NCI-H526 treated with DMSO at 0.1 percent for 48 hours (cell line): ENCODE measurements at places on chromosomes 2 and 18.

DNA sequence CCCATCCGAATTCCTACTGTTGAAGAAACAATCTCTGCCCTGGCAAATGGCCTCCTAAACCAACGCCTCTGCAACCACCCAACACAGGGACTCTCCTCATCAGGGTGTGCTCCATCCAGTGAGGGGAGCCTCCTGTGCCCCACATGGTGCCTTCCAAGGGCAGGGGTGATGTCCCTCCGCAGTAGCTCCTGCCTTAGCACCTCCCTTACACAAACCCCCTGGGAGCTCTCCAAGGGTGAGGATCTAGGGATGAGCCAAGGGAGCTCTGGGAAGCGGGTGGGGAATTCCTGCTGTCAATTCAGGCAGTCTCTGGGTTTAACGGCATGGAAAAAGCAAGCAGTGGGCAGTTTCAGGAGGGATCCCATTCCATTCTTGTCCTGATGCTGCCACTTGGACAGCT, 3.8 kb downstream of the GALNT14 start:
- DNase-seq: no peak

DNA sequence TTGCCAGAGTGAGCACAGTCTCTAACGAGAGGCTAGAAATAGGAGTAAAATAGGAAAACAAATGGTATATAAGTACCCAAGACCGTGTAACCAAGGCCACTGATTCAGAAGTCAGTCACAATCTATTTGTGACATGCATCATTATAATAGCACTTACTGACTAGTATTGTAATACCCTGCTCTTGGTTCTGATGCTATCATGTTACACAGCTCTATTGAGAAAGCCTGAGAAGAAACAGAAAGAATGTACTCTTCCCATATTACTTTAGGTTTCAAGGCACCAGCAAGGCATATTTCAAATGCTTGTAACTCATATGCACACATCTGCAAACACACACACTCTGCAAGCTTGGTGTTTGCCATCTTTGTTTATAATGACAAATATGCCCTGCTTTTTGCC, 746.4 kb downstream of the SLC4A3 start:
- no peak for DNase-seq

- no peak for DNase-seq
Observed at GRCh38 chr18:73843455-73843854, 304.2 kb downstream of the FBXO15 start.

DNA sequence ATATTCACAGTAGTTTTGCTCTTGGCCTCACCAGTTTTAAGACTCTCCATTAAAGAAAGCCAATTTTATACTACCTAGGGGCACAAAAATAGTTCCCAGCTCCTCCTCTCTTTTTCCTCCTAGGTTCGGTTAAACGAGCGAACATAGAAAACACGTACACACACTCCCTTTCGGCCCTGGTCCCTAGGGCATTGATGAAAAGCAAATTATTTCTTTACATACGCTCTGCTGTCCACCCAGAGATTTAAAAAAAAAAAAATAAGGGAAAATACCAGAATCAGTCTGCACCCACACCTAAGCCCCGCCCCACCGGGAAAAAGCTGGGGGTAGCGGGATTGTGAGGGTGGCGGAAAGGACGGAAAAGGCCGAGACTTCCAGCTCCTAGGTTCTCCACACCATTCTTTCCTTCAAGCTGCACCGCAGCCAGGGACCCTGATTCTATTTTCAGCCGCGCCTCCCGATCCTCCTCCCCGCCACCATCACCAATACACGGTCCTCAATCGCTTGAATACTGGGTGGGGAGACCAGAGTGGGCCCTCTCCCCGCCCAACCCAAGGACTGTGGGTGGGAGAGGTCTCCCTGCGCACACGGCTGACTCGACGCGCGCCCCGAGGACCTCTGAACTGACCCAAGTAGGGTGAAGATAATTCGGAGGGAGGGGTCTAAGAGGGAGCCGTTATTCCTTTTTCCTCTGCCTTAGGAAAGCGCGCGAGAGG, 769 bp downstream of the ATF2 start:
- DNase-seq: peak; percentile 68

GRCh38 chr18:44912740-44913478, 232.2 kb downstream of the SETBP1 start:
- DNase-seq: no peak

- DNase-seq: no peak
Observed at GRCh38 chr2:235011929-235012631, 60.3 kb downstream of the SH3BP4 start.

DNA sequence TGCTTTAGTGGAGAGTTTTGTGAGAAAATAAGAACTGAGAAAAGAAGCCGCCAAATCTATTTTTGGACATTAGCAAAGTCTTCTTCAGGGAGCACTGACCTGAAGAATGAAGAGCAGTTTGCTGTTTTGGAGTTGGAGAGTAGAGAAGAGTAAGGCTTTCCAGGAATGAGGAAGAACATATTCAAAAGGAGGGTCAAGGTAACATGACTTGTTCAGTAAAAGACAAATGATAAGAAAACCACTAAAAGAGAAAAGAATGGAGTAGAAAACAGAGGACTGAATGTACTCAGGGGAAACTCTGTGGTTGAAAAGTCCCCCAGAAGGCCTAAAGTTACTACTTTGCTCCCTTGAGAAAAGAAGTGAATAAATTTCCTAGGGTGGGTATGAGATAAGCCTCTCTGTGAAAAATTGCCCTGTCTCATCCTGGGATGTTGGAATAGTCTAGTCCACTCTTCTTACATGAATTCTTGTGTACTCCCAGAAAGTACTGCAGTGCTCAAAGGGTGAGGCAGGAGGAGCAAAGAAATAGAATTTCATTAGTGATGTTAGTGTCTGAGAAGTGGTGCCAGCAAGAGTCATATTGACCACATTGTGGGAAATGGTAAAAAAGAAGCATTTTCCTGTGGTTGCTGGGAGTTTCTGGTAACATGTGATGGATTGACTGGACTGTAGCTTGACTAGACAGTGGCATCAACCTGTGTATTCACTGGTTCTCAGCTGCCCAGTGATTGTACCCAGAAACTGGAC, 27.8 kb downstream of the MBD5 start:
- DNase-seq: no peak

DNA sequence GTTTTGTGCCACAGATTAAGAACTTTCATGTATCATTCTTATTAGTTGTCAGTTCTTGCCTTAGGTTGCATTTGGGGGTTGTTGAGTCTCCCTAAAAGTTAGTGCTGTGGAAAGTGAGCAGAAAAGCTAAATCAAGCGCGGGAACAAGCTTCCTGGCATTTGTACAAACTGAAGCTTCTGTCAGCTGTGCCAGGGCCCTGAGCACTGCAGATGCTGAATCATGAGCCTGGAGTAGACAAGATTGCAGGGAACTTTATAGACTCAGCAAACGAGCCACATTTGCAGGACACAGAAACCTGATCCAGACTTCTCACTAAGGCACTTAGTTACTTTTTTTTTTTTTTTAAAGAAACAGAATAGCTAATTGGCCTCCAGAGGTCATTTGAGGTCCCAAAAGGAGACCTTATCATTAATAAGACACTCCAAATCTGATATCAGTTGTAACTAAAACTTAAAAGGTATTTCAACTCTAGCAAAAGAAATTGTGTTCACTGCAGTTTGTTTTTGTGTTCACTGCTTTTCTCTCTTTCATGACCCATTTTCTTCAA, 88.7 kb downstream of the ADAM23 start:
- DNase-seq: no peak

- no peak for DNase-seq
Observed at GRCh38 chr18:60664736-60665135, 292.2 kb upstream of the MC4R start.

- DNase-seq: no peak
Observed at GRCh38 chr18:36974686-36975085, 145.8 kb downstream of the KIAA1328 start.

GRCh38 chr2:218713922-218714321, 3.3 kb downstream of the TTLL4 start:
- no peak for DNase-seq

GRCh38 chr2:83365476-83365875, 1093.6 kb downstream of the SUCLG1 start:
- DNase-seq: no peak

DNA sequence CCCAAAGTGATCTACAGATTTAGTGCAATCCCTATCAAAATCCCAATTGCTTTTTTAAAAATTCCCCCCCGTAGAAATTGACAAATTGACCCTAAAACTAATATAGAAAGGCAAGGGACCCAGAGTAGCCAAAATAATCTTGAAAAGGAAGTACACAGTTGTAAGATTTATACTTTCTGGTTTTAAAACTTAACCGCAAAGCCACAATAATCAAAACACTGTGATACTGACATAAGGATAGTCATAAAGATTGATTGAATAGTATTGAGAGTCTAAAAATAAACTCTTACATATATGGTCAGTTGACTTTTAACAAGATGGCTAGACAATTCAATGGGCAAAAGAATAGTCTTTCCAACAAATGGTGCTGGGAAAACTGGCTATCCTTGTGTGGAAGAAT, 58.7 kb upstream of the GAREM2 start:
- DNase-seq: no peak

DNA sequence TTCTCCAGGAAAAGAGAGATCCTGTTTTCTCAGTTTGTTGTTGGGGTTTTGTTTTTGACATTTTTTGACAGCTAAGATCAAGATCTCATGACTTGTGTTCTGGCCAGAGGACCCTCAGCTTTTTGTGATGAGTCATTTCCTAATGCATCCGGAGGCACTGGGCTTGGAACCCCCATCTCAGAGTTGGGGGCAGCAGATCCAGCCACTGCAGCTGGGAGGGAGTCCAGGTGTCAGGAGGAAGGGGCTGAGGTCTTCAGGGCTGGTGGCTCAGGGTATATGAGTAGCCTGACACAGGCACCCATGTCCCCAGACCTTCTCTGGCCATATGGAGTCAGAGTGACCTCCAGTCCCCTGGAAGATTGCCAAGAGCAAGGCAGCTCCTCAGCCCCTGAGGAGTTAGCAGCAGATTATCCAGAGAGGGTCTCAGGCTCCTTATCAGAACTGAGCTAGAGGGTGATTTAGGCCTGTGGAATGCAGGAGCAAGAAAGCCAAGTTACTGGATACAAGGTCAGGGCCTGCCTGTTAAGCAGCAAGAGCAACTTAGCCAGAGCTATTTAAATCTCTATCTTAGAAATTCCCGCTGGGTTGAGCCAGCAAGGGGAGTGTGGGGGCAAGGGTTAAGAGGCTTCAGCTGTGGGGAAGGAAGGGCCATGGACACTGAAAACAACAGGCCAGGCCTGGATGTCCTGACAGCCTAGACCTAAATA, 62.4 kb downstream of the TANC1 start:
- no peak for DNase-seq

DNA sequence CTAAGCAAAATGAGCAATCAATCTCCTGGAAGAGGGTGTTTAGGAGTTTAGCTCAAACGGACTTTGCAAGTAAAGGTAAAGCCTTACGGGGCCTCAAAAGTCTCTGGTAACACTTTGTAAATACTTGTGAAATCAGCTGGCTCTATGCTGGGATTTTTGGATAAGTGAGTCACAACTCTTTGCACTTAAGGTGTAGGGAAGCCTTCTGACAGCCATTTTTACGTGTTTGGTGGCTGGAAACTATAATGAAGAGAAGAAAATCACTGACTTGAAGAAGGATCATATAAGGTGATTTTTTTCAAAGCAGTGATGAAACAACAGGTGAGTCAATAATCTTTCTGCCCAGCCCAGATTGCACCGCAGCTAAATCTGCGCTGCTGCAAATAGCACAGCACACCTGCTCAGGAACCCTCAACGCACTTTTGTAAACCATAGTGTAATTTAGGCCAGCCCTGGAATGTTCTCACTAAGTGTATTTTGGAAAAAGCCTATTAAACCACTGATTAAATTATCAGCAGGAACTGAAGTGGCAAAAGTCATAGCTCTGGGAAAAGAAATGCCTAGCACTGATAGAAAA, 218.8 kb downstream of the AGPS start:
- DNase-seq: no peak

GRCh38 chr18:34834897-34835296, 124.8 kb downstream of the DTNA start:
- DNase-seq: no peak

- DNase-seq: no peak
Observed at GRCh38 chr2:60492548-60492947, 60.9 kb downstream of the BCL11A start.

GRCh38 chr2:68236103-68236734, 16.1 kb downstream of the PPP3R1 start:
- no peak for DNase-seq

DNA sequence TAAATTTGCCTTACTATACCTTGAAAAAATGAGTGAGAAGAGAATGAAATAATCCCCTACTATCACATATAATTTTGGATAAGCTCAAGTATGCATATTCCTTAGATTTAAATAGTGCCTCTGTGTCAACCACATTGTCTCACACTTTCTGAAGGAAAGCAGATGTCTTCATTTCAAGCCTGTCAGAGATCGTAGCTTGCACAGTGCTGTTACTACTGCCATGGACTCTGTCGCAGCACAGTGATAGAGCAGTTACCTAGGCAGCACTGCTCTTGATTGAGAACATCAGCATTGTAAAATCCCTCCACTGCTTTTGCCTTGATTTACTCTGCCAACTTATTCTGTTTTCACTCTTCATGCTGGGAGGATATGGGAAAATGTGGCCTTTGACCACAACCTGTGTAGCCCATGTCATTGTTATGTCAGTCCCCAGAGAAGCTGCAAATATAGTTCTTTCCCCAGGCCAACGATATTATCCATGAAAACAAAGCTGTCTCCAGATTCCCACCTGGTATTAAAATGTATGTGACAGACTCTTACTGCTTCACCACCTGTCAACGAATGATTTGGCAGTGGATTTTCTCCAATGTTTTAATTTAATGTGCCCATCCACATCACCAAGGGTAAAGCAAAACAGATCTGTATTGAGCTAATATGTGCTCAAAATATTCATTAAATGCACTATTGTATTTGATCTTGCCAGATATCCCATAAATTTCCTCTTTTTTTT, 675.7 kb downstream of the METTL4 start:
- DNase-seq: no peak

DNA sequence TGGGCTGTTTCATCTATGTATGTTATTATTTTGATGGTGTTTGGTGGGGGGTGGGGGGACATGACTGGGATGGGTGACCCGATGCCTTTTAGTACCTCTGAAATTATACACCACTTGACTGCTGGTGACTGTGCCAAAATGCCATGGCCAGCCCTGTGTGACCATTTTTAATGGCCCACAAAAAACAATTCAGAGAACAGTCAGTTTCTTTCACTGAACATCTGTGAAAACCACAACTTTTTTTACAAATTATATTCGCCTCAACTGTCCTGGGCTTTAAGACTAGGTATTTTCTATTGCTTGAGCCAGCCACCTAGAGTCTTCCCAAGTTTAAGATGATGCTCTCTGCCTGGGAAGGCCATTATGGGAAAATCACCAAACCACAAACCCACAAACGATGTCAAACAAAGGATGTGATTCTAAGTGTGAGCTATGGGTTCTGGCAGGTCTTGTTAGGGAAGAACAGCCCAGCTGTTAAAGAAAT, 33.9 kb downstream of the FN1 start:
- DNase-seq: no peak
